Activated T-helper 1 cell treated with Interleukin-2 at 50 U/mL for 16 hours (primary cell): ENCODE measurements at places on chromosomes 12 and 14.

GRCh38 chr12:62215506-62215905, 44.7 kb upstream of the USP15 start:
- DNase-seq: no peak

GRCh38 chr14:103129301-103130016, 6.2 kb downstream of the TNFAIP2 start:
- DNase-seq: no peak

- no peak for DNase-seq
Measured at GRCh38 chr12:84874125-84874824, 38.3 kb downstream of the SLC6A15 start.

- no peak for DNase-seq
Measured at GRCh38 chr14:92534932-92535643, 21.5 kb downstream of the RIN3 start.

DNA sequence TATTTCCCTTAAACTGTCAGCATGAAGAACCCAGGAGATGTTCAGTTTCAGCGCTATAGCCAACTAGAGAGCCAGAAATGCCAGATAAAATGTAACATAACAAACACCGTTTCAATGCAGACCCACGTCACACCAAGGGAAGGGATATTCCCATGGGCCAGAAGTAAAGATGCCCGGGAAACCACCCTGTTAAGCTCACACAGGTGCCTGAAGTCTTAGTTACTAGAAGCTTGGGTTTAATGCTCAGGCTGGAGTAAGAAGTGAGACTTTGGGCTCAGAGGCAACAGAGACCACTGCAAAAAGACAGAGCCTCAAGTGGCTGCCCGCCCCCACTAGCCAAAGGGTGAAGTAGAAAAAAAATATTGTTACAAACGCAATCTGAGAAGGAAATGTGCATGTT, 52.3 kb downstream of the SYNE3 start:
- DNase-seq: no peak

- DNase-seq: peak; percentile 54
Measured at GRCh38 chr12:45170456-45171042, 45.3 kb upstream of the ANO6 start.

DNA sequence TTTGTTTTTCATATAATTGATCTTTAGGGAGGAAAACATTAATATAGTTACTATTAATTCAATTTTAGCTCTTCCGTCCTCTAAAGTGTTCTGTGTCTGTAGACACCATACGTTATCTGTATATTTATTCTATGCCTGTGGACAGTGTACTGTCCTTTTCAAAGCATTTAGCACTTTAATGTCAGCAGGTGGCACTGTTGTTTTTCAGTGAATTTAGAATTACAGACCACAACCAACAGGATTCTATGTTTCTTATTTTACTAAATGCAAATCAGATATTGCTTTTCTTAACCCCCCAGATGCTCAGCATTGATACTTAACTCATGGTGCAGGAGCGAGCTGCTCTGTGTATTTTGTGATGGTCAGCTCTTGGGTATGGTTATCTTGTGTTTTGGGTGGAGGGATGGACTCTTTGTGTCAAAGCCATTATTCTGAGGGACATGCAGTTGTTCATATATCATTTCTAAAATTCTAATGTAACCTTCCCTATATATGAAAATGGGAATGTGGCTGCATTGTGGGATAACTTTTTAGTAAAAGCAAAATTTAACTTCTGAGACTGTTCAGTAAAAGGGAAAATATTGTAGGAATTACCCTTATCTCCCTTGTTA, 65.2 kb downstream of the PAPOLA start:
- DNase-seq: no peak

DNA sequence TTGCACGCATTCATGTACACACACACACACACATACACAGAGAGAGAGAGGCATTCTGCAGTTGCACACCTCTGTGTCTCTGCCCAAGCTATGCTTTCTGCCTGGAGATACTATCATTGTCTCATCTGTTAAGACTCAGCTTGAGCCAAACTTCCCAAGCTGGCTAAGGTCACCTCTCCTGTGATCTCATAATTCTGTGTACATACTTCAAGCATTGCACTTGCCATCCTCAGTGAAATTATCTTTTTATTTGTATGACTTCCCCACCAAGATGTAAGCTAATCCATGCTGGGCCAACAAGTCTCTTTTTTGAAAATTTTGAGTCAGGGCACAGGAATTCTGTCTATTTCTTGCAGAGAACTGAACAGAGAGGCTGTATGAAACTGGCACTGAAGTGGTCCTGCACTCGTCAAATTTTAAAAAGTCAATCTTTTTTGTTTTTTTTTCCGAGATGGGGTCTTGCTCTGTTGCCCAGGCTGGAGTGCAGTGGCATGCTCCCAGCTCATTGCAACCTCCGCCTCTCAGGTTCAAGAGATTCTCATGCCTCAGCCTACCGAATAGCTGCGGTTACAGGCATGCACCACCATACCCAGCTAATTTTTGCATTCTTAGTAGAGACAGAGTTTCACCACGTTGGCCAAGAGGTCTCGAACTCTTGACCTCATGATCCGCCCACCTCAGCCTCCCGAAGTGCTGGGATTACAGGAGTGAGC, 44.3 kb downstream of the TMTC1 start:
- DNase-seq: no peak

DNA sequence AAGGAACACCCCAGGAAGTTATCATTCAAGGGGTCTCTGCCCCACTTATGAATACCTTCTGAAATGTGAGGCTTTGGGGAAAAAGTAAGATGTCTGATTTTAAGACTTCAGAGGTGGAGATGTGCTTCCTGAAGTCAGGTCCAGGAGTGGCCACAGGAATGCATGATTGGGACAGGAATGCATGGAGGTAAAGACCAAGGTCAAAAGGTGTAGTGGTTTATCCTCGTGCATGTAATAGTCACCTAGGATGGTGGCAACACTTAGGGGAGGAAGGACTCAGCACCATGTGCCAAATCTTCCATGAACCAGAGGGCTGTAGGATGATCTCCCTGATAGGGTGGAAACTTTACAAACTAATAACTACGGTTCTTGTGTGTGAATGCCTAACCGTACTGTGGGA, 217.3 kb downstream of the C12orf75 start:
- DNase-seq: no peak

DNA sequence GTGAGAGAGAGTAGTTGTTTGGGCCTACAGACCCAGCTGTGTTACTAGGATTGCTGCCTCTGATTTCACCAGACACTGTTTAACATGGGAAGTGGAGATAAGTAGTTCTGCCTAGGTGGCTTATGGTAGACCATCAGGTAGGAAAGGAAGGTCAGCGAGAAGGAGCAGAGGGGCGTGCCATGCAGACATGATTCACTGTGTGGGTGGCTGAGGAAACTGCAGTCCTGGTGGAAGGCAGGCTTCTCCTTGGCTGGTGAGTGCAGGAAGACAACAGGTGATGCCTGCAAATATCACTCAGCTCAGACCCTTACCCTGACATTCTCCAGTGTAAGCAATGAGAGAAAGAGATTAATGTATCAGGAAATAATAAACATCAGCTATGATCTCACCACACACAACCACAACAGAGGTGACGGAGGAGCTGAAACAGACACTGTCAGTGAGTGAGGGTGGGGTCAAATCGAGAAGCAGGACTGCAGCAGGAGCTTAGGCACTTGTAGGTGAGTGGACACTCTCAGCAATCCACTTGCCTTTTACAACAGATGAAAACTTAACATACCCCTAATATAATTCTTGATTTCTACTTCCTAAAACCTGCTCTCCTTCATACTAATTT, 2.1 kb upstream of the PRR4 start:
- DNase-seq: no peak

GRCh38 chr12:112986291-112986800, 8.0 kb downstream of the OAS2 start:
- no peak for DNase-seq

DNA sequence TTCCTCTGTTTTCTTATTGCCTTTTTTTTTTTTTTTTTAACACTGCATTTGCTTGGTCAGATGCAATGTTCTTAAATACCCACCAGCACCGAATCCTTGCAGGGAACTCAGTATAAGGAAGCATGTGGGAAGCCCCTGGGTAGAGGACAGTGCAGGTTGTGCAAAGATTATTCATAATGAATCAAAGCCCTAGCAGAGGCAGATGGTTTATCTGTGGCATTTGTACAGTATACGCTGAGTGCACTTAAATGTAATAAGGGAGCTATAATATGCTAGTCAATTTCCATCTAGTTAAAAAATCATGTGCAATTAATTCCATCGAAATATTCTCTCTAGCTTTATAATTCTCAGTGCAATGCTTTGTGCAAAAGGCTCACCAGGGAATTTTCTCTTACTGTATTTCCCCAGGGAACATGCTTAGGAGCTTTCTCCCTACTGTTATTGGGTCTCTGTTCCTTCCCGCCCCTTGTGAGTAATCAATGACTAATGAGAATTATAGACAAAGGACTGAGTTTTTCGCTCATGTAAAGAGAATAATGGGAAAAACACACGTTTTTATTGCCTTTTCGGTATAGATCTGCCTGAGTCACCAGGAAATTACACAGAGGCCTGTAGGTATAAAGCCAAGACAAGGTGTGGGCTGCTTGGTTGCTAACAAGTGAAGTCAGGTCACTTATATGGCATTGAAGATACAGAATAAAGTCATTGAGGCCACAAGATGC, 1214.3 kb upstream of the TMEM132C start:
- no peak for DNase-seq

DNA sequence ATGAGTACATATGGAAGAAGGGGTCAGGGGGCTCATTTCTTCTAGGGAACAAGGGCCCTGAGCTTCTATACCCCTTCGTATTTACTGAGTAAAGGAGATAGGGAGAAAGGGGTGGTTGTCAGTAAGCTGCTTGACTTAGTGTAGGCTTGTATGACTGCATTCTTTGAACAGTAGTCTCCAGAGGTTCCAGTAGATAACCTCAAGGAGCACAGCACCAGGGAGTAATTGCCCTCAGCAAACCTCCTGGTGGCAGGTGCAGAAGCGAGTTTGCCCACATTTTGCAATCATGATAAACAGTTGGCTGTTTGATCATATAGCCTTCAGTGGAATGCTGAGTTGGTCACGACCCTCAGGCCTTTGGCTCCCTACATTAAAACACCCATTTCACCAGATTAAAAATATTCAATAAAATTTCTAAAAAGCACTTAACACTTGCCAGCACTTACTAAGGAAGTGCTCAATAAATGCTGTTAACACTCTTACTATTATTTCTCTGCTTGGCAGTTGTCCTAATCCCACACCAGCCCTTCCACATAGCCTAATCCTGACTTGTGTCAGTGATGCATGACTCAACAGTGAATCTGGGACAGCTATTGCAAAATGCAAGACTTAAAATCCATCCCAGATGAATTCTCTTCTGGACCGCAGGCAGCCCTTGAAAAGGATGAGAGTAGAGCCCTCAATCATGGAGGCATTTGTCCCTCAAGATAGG, 3.7 kb upstream of the DHRS4L2 start:
- DNase-seq: no peak

DNA sequence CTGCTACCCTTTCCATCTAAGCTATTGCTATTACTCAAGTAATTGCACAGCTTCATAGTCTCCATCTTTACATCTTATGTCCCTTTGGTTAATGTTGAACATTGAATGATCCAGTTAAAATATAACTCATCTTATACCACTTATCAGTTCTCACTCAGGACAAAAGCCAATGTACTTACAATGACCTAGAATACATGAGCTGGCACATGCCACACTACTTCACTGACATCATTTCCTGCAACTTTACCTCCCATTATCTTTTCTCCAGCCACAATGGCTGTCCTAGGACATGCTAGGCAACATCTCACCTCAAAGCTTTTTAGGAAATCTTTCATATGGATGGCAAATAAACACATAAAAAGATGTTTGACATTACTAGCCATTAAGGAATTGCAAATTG, 309.2 kb downstream of the FOXG1 start:
- no peak for DNase-seq

- DNase-seq: no peak
Measured at GRCh38 chr12:40451661-40452060, 226.9 kb downstream of the LRRK2 start.

DNA sequence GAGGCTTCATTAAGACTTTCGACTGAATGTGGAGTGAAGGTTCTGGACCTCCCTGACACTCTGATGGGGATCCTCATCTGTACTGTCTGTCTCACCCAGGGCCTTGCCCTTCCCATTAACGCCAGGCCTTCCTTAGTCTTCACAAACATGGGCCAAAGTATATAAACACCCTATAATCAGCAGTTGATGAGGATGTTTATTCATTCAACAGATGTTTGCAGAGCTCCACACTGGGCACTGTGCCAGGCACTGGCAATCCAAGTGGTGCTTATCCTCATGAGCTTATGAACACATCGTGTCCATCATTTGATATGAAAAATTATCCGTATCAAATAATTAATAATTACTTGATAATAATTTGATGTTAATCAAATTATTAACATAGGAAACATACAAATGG, 454.4 kb downstream of the FUT8 start:
- DNase-seq: no peak
